AML-193 (cell line): ENCODE measurements at places on chromosomes 5 and 9.

DNA sequence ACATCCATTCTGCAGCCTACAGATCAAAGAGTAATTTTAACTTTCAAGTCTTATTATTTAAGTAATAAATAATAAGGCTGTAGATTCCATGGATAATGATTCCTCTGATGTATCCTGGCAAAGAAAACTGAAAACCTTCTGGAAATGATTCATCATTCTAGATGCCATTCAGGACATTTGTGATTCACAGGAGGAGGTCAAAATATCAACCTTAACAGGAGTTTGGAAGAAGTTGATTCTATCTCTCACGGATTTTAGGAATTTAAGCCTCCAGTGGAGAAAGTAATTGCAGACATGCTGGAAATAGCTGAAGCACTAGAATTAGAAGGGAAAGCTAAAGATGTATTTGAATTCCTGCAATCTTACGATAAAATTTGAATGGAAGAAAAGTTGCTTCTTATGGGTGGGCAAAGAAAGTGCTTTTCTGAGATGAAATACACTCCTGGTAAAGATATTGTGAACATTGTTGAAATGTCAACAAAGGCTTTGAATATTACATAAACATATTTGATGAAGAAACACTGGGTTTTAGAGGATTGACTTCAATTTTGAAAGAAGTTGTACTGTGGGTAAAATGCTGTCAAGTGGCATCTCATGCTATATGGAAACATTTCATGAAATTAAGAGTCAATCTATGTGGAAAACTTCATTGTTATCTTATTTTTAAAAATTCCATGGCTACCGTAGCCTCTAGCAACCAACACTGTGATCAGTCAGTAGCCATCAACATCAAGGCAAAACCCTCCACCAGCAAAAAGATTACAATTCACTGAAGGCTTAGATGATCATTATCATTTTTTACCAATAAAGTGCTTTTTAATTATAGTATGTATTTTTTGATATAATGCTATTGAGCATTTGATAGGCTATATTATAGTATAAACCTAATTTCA, 1141.0 kb downstream of the CDH12 start:
- DNase-seq = no peak

- no peak for DNase-seq
These were observed 39.0 kb upstream of the SLC12A7 start for GRCh38 chr5:1150866-1151265.

- DNase-seq = no peak
These were observed 67.9 kb downstream of the OLFM1 start for GRCh38 chr9:135155396-135155795.

- no peak for DNase-seq
These were observed 164.2 kb upstream of the PTGER4 start for GRCh38 chr5:40515476-40515875.

- no peak for DNase-seq
These were observed 264.6 kb downstream of the SEC61B start for GRCh38 chr9:99486684-99487083.

DNA sequence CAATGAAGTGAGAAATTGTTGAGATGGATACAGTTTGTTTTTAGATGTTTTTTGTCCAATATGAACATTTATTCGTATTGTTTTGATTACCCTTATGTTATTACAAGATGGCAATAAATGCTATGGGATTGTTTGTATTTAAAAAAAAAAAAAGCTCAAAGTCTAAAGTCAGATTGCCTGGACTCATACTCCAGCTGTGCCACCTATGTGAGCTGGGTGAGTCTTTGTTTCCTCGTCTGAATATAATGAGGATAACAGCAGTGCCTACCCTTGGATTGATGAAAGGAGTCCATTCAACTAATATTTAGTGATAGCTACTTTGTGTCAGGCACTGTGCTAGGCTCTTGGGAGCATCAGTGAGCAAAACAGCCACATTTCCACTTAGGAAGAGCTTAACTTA, 14.6 kb upstream of the CCNJL start:
- DNase-seq = no peak

DNA sequence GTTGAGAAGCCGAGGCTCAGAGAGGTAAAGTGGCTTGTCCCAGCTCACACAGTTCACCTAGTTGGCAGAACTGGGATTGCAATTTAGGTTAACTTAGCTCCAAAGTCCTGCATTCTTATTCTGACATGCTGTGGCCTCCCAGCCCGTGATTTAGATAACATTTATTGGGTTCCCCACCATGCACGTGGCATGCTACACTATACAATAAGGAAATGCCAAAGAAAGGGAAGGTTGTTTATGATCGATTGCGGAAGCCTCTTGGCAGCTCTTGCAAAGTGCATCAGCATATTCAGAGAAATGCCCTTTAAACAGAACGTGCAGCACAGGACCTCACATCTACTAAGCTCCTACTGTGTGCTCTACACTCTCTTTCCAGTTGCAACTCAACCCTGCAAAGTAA, 3.2 kb downstream of the NEURL1B start:
- DNase-seq = no peak

- no peak for DNase-seq
These were observed 24.2 kb upstream of the ELAVL2 start for GRCh38 chr9:23850242-23850689.

- DNase-seq = no peak
These were observed 68.5 kb downstream of the ZNF462 start for GRCh38 chr9:106931466-106931865.

DNA sequence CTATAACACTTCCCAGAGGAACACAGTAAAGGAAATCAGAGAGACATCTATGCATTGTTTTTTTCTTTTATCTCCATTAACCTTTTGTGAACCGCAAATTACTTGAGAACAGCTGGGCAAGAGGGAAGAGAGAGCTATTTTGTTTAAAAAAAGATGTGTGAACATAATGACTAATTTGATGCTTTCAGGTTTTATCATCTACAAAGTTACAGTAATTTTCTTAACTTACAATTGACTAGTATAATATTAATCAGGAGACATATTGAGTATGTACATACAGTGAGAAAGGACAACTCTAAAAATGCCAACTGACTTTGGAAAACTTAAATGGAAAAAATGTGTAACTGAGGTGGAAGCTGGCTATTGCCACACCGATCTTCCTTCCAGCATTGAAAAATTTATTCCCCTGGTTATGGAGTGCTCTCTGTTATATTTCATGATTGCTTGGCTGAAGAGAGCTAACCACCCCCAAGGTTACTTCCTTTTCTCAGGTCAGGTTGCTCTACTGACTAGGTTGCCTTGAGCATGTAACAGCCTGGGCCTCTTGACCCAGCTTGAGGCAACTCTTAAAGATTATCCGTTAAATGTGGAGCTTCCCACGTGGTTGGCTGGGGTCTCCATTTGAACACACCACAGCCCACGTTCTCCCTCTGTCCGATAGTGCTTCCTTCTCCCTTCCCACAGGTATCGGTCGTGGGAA, 62.6 kb upstream of the C6 start:
- no peak for DNase-seq

- no peak for DNase-seq
These were observed 32.0 kb downstream of the PTBP3 start for GRCh38 chr9:112301420-112301819.

DNA sequence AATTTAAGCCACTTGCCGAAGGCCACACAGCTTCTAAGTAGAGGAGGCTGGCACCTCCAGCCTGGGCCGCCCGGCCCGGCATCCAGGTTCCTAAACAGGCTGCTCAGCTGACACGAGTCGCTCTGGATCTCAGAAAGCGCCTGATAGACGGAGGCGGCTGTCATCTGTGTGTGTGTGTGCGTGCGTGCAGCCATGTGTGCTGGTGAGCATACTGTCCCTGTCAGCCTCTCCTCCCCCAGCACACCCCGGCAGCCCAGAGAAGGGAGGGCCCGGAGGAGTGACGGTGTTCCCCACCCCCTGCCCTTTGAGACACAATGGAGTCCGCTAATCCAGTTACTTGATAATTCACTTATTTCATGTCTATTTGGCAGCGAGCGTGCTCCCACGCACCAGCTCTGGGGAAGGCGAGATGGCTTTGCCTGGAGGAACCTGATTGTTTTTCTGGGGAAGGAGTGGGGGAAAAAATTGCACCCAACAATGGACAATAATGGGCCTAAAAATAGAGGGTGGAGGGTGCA, 20.0 kb downstream of the NTNG2 start:
- no peak for DNase-seq

GRCh38 chr5:68433923-68434879, 218.6 kb downstream of the PIK3R1 start:
- peak; percentile 94 for DNase-seq

- DNase-seq = no peak
These were observed 2.2 kb downstream of the SARDH start for GRCh38 chr9:133735931-133736330.

DNA sequence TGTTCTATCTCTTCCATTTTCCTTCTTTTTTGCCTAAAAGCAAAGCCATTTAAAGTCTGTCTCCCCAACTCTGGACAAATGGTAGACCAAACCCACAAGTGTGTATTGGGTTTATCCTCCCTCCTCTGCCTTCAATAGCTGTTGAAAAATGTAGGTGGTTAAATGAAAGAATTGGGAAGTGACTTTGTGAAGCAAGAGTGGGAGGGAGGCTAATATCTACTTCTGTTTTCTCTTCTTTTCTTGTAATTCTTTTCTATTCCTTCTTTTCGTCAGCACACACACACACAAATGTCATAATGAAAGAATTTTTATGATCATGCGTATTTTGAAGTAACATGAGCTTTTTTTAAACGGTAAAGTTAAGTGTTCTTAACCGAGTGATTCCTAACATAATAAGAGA, 3.8 kb downstream of the CCDC152 start:
- DNase-seq = peak; percentile 47

GRCh38 chr9:92332577-92333281, 7.0 kb downstream of the CENPP start:
- no peak for DNase-seq

DNA sequence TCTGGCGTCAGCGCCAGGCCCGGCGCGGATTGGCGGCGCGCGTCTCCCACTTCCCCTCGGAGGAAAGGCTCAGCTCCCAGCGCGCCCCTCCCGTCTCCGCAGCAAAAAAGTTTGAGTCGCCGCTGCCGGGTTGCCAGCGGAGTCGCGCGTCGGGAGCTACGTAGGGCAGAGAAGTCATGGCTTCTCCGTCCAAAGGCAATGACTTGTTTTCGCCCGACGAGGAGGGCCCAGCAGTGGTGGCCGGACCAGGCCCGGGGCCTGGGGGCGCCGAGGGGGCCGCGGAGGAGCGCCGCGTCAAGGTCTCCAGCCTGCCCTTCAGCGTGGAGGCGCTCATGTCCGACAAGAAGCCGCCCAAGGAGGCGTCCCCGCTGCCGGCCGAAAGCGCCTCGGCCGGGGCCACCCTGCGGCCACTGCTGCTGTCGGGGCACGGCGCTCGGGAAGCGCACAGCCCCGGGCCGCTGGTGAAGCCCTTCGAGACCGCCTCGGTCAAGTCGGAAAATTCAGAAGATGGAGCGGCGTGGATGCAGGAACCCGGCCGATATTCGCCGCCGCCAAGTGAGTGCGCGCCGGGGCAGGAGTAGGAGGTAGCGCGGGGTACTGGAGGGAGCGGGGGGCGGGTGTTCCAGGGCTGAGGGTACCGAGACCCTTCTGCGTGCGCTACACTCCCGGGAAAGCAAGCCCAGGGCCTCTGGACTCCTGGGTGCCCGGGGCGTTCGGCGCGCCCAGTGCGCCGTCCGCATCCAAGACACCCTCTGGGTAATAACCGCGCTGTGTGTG, at the start of gene MSX2:
Gene MSX2, plus strand, starts transcription at position 99 of the 777 bp plus-strand sequence. Its CDS starts 78 bp downstream, at position 177.
- DNase-seq = no peak

DNA sequence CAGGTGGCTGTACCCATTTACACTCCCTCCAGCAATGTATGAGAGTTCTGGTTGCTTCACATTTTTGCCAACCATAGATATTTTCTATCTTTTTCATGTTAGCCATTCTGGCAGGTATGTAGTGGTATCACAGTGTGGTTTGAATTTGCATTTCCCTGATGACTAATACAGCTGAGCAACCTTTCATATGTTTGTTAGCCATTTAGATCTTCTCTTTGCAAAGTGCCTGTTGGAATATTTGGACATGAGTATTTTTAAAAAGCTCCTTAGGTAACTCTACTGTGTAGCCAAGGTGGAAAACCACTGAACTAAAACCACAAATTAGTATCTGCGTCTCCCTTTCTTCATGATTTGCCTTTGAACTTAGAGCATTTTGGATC, 31.9 kb downstream of the IRF1 start:
- DNase-seq = no peak

- DNase-seq = no peak
These were observed 22.3 kb downstream of the FBXW2 start for GRCh38 chr9:120770931-120771330.

GRCh38 chr5:122137702-122138101, 8.4 kb downstream of the ZNF474 start:
- no peak for DNase-seq

DNA sequence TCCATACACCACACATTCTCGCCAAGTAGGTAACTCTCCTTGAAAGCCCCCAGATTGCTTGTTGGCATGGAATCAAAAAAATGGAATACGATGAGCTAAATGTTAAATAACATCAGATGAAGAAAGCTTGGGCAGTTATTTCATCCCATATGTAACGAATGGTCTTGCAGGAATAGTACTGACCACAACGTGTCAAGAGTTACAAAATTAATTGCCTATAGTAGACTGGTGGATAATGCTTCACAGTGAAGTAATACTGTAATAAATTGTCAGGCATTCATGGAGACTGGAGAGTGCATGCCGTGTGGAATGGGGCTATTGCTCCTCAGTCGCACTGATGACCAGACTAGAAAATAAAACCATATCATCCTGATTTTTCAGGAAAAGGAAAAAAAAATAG, 1628.7 kb downstream of the MAT2B start:
- no peak for DNase-seq

- no peak for DNase-seq
These were observed 28.8 kb downstream of the ASS1 start for GRCh38 chr9:130473566-130473965.

GRCh38 chr5:6858419-6858818, 145.2 kb downstream of the TENT4A start:
- no peak for DNase-seq
